Activated CD4-positive, alpha-beta T cell treated with anti-CD3 and anti-CD28 coated beads for 36 hours (primary cell): ENCODE measurements at places on chromosomes 6 and 20. TPM values are rescaled to one million over a fixed set of nuclear protein-coding genes. Genes with fewer than 3 reads are reported as not detected.

- no peak for DNase-seq
Observed at GRCh38 chr6:119172824-119173223, 94.4 kb upstream of the FAM184A start.

DNA sequence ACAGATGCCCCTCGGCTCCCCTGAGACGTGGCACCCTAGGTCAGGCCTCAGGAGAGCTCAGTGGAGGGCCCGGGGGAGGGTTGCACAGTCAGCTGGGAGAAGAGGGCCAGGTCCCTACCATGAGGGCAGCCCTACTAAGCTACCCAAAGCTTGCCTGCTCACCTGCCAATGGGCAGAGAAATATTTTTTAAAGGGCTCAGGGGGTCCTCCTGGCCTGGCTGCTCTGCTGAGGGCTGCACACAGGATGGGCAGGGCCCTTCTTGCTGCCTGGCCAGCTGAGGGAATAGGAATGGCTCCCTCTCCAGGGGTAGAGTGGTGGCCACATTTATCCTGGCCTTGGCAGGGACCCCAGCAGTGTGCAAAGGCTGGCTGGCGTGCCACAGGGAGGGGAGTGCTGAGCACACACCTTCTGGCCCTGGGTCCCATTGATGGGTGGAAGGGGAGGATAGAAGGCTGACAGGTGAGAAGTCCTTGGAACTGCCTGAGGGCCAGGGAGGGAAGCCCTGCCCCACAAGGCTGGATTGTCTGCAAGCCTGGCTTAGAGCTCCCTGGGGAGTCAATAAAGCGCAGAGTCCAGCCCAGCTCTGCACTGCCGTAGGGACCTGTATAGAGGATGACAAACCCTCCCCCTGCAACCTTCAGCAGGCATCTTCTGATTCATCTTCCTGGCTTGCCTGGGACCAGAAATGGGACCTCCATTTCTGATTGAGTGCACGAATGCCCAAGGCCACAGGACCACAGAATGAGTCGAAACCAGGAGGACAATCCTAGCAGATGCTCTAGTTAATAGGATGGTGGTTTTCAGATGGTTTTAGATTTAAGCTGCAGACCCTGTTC lies 62.1 kb downstream of the NOL4L start:
- peak; percentile 43 for DNase-seq

GRCh38 chr6:139472351-139473015 lies 98.0 kb upstream of the CITED2 start:
- no peak for DNase-seq

- DNase-seq, result peak; percentile 1
Observed at GRCh38 chr20:63093966-63094766, 87.4 kb upstream of the BHLHE23 start.

GRCh38 chr6:155406801-155407200 lies 48.8 kb downstream of the NOX3 start:
- no peak for DNase-seq

- no peak for DNase-seq
Observed at GRCh38 chr20:1866834-1867233, 28.4 kb upstream of the SIRPA start.

The SCUBE3 gene
- total RNA-seq, result not detected

The REM1 gene
- not detected for total RNA-seq

- DNase-seq, result no peak
Observed at GRCh38 chr6:83603551-83603950, 91.2 kb downstream of the PRSS35 start.

- DNase-seq, result peak; percentile 71
Observed at GRCh38 chr6:52284131-52284459, 447 bp downstream of the MCM3 start.

GRCh38 chr6:26195924-26196845 lies 109.0 kb downstream of the HFE start:
- DNase-seq, result peak; percentile 78

The DEFB119 gene
- not detected for total RNA-seq

DNA sequence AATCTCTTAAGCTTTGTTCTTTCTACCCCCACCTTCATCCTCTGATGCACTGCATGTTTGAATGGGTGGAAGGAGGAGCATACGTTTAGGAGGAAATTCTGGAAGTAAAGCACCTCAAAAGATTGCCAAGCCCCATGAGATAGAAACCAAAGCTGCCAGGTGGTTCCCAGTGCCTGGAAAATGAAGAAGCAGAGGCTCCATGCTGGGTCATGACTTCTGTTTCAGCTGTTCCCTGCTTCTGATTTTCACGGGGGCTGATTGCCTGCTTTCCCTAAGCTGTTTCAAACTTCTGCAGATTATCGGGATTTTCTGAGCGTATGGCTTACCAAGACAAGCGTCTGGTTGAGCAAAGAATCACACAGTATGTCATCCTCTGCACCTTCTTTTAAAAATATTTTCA lies 87.5 kb upstream of the SYNDIG1 start:
- no peak for DNase-seq

GRCh38 chr6:119170103-119170446 lies 91.6 kb upstream of the FAM184A start:
- no peak for DNase-seq

The ULBP1 gene
- total RNA-seq, result 2.7 TPM

DNA sequence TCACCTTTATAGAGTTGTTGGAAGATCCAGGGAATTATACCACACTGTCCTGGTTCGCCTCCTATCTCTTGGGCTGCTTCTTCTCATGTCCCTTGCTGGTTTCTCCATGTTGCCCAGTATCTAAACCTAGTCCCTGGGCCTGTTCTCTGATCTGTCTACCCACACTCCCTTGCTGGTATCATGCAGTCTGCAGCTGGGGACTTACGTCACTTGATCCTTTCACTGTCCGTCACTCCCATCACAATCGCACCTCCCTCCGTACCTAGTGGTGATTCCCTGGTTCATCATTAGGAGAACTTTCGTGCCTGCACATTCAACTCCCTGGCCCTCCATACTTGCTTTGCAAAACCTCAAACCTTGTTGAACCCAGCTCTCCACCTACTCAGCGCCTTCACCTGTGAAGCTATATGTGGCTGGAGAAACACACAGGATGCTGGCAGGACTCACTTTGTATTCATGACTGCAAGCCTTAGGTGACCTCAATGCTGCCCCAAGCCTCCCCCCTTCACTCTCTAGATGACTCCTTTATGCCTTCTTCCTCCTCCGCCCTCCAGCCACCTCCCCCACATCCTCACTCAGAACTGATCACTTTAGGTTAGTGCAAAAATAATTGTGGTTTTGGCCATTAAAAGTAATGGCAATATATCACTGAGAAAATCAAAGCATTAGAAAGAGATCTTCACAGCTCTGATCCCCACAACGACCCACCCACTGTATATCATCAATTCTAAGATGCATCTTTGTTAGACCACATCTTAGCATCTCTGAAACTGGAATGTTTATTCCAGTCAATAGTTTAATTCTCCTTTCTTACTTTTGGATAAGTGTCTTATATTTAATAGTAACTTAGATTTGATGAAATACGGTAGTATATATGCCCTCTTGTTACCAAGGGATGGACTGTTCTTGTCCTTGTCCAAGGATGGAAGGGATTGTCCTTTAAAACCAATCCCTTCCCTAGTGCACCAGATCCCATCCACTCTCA lies 26.4 kb downstream of the GDAP1L1 start:
- no peak for DNase-seq

GRCh38 chr6:154872542-154873114 lies 122.5 kb upstream of the TIAM2 start:
- no peak for DNase-seq

DNA sequence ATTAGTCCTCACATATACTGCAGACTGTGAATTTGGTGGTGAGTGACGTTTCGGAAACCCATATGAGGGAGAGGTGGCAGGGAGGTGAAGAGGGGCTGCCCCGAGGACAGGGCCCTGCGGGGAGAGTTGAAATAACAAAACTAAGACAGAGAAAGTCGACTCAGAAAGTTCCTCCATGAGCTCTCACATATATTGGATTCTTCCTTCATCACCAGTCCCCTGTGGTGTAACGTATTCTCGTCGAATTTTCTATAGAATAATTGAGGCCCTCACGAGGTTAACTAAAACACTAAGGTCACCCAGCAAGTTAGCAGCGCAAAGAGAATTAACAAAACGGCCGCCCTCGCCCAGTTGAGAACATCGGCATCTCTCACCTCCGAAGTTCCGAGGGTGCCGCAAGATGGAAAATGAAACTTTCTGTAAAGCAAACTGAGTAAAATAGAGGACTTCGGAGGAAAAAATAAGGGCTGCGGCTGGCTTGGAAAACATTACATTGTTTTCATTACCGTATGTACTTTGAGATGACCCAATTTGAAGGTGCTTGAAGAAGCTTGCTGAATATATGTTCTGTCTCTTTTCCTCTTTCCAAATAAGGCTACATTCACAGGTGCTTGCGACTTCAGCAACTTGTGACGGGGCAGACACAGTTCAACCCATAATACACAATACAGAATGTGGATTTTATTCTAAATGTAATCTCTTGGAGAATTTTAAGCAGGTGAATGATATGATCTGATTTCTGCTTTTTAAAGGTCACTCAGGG lies 490.9 kb upstream of the JARID2 start:
- peak; percentile 82 for DNase-seq

The CTSZ gene
- total RNA-seq, result 26.6 TPM

The TCP11 gene
- not detected for total RNA-seq
